GM19239 (cell line): ENCODE measurements at places on chromosomes 16 and 17.

- no peak for DNase-seq
Measured at GRCh38 chr17:45954914-45955313, 44.1 kb upstream of the STH start.

DNA sequence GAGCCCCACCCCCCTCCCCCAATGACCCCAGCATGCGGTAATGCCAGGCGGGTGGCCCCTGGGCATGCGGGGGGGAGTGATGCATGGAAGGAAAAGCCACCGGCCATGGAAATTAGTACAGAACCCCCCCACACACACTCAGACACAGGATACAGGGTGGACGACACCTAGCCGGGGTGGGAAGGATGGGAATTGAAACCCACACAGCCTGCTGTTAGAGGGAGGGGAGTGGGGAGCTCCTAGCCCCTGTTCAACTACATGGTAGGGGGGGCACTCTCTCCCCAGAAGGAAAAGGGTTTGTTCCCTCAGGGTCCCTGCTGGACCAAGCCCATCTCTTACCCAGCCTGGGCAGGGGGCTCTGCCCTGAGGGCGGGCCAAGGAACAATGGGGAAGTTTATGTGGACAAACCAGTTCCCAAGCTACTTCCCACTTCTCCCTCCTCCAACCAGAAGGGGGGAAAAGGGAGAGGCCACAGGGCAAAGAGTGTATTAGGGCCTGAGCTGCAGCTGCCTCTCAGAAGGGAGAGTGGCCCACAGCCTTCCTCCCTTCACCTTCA is 5.2 kb downstream of the TMUB2 start:
- DNase-seq: no peak

GRCh38 chr17:66900126-66901010 is 64.1 kb upstream of the CACNG4 start:
- DNase-seq: no peak

DNA sequence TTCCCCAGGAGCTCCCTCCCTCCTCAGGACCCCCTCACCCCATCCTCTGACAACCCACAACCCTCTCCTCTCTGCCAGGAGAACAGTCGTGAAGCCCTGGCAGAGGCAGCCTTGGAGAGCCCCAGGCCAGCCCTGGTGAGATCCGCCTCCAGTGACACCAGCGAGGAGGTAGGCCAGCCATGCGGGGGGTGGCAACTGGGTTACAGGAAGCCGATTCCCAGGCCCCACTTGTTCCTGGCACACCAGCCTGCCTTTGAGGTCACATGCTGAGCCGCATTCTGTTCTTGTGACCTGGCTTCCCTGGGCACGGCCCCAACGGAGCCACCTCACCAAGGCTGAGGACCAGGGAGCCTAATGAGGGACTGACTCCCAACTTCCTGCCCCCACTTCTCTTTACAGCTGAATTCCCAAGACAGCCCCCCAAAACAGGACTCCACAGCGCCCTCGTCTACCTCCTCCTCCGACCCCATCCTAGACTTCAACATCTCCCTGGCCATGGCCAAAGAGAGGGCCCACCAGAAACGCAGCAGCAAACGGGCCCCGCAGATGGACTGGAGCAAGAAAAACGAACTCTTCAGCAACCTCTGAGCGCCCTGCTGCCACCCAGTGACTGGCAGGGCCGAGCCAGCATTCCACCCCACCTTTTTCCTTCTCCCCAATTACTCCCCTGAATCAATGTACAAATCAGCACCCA is 7.9 kb downstream of the NAT9 start:
- no peak for DNase-seq

DNA sequence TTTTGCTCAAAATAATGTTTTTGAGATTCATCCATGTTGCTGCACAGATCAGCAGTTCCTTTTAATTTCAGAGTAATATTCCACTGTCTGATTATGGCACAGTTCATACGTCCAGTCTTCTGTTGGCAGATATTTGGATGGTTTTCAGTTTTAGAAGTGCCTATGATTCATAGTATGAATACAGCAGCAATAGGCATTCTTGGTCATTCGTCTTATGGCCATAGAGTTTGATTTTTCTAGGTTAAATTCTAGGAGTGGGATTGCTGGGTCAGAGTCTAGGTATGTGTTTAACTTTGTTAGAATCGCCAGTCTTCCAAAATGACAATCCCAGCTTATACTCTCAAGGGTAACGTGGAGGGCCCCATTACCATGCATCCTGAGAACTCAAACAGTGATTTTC is 11.5 kb upstream of the IL34 start:
- DNase-seq: no peak

GRCh38 chr16:63453261-63453660 is 1417.0 kb upstream of the CDH8 start:
- no peak for DNase-seq
